ENCODE measurements at places on chromosomes 1 and 21.
A peak's percentile ranks its signal among the peaks of the same experiment; 100 is the strongest.

GRCh38 chr1:19209439-19209989, 552 bp downstream of the UBR4 start:
- DNase-seq, result peak; percentile 63

- DNase-seq, result no peak
Observed at GRCh38 chr1:114010433-114011184, 31.3 kb downstream of the OLFML3 start.

GRCh38 chr21:35381743-35382310, 332.7 kb upstream of the RUNX1 start:
- DNase-seq, result no peak

DNA sequence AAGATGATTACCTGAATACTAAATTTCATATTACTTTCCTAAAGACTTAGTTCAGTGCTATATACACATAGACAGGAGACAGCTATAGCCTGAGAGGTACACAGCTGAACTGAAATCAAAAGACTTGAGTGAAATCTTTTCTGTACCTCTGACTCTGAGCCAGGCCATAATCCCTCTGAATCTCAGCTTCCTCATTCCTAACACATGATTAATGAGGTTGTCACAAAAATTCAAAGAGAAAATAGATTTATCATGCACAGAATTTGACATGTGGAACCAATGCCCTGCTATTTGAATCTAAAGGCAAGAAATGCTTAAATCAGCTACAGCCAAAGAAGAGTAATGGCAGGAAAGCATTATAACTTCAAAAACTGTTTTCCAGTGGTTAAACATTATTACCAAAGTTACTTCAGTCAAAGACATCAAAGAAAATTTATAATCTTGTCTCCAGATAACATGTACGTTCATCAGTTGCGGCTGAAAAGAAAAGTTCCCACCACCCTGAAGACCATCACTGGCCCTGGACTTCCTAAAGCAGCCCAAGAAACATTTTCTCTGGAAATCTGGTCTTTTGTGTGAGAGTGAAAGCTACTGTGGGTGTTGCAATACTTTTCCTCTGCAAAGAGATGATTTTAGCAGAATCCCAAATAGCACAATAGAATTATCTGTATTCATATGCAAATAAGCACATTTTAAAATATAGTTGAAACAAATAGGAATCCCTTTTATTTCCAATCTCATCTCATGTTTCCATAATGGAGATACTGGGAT, 13.8 kb upstream of the ATP1A1 start:
- peak; percentile 55 for DNase-seq

DNA sequence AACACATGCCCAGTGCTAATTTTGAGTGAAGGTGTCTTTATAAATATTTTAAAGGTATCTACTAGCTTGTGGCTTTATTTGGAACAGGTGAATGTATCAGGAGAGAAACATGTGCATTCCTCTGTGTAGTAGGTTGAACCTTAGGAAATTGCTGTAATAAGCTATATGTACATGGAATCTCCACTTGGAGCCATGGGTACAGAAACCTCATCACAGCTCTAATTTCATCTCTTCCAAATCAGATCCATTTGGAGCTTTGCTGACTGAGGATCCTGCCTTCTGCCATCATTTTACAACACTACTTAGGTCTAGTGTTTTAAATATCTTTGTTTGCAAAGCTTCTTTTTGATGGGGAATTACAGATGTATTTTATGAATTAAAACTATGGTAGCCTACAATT, 2.1 kb downstream of the KCNK2 start:
- no peak for DNase-seq

- no peak for DNase-seq
Observed at GRCh38 chr1:96715482-96715881, 6.1 kb upstream of the PTBP2 start.

DNA sequence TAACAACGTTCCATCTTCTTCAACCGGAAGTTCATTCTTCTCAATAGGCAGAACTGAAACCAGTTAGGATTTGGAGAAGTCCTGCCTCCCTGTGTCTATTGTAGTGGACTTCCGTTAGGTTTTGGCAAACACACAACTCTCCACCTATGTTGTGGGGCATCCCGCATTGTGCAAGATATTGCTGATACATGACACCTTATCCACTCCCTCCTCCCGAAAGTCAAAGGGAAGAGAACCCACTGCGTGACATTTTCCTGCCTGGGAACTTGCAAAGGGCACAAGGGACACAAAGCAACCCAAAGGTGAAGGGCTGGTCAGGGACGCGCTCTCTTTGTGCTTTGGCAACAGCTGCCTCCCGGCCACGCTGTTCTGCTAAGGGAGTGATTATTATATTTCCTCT, 164.8 kb downstream of the TPR start:
- DNase-seq, result no peak

GRCh38 chr1:107691540-107691939, 273.4 kb downstream of the VAV3 start:
- no peak for DNase-seq

DNA sequence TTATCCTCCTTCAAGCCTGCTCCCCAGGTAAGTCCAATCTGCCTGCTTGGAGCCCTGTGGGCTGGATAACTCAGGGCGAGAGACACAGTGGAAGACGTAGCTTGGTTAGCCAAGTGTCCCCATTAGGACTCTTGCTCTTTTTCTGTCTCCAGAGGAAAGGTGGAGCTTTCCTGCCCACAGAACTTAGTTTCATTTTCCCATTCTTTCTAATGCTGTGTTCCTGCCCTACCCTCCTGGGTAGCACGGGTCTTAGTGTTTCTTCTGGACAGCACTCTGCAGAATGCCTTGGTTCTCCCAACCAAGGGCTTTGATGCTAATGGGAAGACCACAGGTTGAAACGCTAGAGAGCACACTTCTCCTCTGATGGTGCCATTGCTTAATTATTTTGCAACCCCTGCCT, 92.5 kb upstream of the LRRC8D start:
- DNase-seq, result no peak

- no peak for DNase-seq
Observed at GRCh38 chr1:227472772-227473171, 90.6 kb upstream of the ZNF678 start.

GRCh38 chr1:72516264-72516663, 233.9 kb upstream of the NEGR1 start:
- DNase-seq, result no peak

DNA sequence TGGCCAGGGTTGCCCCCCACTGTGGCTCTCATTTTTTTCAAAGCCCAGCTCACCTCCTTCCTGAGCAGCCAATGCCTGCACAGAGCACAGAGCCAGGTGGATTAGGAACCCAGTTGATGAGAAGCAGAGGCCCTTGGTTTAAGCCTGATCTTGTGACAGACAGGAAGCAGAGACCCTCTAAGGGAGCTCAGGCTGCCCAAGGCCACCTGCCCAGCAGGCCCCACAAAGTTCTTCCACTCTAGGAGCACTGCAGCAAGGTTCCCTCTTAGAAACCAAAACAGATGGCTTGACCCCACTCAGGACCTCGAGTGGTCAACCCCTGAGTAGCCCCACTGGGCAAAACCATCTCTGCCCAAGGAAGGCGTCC, 25.5 kb upstream of the PRSS38 start:
- no peak for DNase-seq

GRCh38 chr1:41454406-41454805, 30.1 kb downstream of the EDN2 start:
- peak; percentile 48 for DNase-seq

DNA sequence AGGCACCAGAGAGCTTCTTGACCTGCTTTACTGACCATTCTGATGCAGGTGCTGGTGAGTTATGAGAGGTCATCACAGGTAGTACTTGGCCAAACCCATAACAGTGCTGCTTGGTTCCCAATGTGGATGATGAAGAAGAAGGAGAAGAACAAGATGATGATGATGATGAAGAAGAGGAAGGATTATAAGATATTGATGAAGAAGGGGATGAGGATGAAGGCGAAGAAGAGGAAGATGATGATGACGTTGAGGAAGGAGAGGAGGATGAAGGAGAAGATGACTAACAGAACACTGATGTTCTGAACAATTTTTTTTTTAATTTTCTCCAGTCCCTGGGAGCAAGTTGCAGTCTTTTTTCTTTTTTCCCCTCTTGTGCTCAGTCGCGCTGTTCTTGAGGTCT, 23.9 kb upstream of the SLAMF1 start:
- DNase-seq, result no peak

GRCh38 chr1:72283022-72283306, 625 bp upstream of the NEGR1 start:
- DNase-seq, result no peak

DNA sequence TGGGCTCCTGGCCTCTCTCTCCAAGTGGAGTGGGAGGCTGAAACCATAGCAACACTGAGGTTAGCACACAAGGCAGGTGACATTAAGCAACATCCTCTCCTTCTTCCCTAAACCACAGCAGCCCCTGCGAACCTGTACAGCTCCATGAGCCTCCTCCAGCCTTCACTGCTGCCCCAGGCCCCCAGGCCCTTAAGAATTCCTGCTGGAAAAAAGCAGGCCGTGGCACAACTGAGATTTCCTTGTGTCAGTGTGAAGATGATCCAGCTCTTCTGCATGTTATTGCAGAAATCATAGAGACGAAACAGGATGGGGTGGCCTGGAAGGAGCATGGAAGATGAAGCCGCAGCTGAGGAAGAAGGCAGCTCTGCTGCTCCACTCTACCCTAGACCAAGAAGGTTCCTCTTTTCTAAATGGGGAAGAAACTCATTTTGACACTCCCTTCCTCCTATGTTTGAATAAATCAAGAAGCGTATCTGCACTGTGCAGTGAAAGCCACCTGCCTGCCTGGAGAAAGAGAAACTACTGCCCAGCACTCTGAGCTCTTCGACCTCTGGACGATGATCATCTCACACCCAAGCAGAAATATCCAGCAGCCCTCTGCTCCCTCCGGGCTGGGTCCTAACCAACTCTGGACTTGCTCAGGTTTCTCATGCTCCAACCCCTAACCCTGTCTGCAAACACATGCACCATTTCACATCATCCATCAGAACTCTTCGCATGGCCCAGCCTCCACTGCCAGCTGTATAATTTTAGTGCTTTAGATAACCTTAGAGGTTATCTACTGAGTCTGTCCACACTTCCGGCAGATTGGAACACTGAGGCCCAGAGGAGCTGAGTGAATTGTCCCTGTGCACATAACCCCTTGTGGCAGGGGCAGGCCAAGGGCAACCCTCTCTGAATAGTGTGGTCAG, 20.7 kb downstream of the SH3BP5L start:
- DNase-seq, result no peak

- DNase-seq, result peak; percentile 63
Observed at GRCh38 chr1:63645317-63645716, 52.1 kb downstream of the PGM1 start.

GRCh38 chr1:81605023-81605422, 195.7 kb upstream of the ADGRL2 start:
- no peak for DNase-seq

DNA sequence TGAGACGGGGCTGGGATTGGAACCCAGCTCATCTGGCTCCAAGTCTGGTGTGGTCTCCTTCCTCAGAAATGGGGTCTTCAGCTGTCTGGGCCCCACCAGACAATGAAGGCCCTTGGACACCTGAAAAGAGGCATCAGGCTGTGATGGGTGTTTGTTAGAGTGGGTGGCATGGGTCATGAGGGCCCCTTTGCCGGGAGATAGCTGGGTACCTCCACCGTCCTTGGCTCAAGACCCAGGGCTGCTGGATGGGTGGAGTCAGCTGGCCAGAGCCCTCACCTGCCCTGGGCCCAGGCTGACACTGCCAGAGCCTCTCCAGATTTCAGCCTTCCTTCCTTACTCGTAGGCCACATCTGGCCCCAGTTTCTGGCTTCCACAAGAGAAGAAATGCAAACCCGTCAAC, 13.4 kb upstream of the TTC22 start:
- DNase-seq, result no peak

DNA sequence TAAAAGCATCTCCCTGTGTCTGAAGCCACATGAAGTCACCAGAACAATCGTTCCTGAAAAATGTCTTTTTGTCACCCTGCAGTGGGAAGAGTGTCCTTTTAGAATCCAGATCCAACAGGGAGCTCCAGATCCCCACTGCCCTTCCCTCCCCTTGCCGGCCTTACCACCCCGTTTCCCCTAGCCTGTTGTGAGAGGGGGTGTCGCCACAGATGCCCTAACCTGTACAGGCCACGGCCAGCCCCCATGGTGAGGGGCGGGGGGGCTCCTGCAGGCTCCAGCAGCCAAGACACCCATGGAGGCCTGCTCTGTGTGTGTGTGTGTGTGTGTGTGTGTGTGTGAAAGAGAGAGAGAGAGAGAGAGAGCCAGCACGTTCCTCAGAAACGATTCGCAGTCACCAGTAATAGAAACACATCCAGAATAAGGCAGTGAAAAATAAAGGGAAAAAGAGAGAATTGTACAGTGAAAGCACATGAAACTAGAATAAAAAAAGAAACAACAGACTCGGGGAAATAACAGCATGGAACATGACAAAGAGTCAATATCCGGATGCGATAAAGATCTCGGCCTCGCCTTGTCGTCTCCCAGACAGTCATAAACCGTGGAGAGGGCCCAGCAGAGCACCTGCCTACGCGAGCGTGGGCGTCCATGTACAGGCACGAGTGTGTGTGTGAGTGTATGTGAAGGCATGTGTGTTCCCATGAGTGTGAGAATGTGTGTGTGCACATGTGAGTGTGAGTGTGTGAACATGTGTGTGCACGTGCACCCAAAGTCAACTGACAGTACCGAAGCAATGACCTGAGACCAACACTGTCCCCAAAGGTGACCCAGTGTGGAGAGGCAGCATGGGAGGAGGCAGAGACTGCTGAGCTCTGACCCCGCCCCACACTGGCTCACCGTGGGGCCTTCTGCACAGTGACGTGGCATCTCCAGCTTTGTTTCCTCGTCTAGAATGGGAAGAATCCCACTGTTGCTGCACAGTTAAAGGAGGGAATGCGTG, 303.8 kb downstream of the NPHP4 start:
- no peak for DNase-seq

GRCh38 chr1:203402629-203403337, 51.9 kb upstream of the FMOD start:
- peak; percentile 91 for DNase-seq

- DNase-seq, result no peak
Observed at GRCh38 chr1:207862241-207862787, 48.6 kb downstream of the CD34 start.

DNA sequence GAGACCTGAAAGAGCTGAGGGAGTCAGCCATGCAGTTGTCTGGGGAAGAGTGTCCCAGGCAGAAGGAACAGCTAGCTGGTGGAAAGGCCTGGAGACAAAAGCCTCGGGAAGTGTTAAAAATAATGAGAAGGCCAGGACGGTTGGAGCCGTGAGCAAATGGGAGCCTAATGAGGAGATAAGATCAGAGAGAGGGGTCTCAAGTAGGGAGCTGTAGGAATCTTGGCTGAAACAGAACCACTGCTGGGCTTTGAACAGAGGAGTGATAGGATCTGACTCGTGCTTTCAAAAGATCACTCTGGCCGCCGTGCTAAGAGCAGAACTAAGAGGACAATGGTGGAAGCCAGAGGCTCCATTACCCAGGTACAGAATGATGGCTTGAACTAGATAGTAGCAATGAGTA, 1.9 kb upstream of the FOXJ3 start:
- DNase-seq, result no peak

Measured in cardiac fibroblast (primary cell).